ENCODE measurements at places on chromosomes 5 and 9. TPM values are rescaled to one million over a fixed set of nuclear protein-coding genes. Genes with fewer than 3 reads are reported as not detected.
A peak's percentile ranks its signal among the peaks of the same experiment; 100 is the strongest.

Gene TRIM36
- 1.5 TPM for polyA plus RNA-seq

Gene C5orf52
- polyA plus RNA-seq = not detected

GRCh38 chr9:3200331-3200774, 325.4 kb downstream of the RFX3 start:
- no peak for DNase-seq

- peak; percentile 51 for DNase-seq
Measured at GRCh38 chr5:142280066-142281007, 44.5 kb downstream of the SPRY4 start.

DNA sequence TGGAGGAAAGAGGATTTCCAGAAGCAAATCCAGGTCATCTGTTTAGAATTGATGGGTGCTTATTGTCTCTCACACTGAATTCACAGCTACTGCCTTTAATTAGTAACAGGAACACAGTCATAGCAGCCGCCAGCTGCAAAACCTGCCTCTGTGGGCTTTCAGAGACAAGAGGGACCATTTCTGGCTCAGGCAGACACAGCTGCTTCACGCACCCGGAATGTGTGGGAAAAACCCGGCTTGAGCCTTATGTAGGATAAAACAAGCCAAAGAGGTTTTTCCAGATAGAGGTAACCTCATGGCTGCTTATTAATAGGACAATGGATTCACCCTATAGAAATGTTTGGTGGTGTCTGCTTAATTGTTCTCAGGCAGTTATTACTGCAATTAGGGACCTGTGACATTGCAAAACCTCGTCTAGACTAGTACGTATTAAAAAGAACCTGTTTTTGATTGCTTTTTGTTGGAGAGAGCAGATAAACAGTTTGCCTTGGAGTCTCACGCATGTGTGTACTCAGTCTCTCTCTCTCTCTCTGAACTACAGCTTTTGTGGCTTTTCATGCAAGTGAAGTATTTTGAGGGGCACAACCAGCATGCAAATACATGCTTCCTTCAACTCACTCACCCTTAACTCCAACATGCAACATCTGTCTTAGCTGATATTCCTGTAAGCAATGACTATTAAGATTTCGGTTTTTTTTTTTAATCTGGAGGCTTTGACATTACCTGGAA, 302.7 kb downstream of the PLK2 start:
- no peak for DNase-seq

Gene DMRTA1
- 2.4 TPM for polyA plus RNA-seq

DNA sequence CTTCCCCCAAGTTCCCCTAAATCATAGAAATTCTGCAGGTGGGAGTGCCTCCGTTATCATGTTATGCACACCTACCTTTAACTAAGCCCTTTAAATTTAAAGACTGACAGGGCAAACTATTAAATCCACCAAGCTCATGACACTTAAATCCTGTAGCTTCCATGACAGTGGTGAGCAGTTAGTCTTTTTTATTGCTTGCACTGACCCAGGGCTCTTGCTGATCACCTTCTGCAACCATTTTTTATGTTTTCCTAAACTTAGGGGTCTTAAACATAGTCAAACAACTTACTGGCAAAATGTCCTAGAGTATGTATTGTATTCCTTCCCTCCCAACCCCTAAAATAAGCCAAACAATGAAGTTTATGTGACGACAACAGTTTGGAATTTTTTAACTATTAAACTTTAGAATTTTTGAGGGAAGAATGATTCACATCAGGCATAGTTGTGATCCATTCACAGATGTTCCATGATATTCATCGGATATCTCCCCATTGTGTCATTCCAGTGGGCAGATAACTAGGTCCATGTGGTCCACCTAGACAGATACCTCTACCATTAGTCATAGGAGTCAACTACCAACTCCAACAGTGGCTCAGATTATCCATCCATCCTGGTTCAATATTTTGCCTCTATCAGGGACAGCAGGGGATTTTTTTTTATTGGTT, 283.1 kb downstream of the ADAMTS6 start:
- no peak for DNase-seq

Gene S100Z
- polyA plus RNA-seq = 0.45 TPM

- DNase-seq = no peak
Measured at GRCh38 chr9:38057416-38058195, 11.4 kb downstream of the SHB start.

DNA sequence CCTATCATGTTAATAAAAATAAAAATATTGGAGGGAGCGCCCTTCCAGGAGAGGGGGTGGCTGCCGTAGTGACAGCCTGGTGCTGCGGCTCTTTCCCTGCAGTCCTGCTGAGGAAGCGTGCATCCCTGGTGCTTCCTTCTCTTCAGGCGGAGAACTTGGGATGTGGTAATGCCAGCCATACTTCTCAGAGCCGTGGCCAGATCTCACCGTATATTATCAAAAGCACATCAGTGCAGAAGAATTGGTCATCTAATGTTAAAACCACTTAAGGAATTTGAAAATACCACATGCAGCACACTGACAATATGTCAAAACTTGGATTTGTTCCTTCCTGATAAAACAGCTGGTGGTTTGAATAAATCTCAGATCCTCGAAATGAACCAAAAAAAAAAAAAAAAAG, 17.7 kb downstream of the C9orf40 start:
- no peak for DNase-seq

DNA sequence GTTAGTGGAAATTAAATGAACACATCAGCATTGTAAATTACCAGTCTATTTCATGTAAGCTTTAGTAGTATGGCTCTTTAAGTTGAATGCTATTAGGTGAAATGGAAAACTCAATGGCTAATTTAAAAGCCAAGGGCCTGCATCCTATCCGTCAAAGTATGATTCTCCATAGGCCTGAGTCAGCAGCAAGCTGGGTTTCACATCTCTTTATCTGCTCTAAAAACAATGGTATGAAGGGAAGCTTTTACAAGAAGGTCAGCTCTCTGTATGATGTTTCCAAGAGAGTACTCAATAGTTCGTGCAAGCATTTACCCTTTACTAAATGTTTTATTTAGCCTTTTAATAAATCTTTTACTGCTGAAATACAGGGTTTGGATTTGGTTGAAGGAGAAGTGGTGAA, 62.8 kb downstream of the MAP1B start:
- DNase-seq = no peak

- no peak for DNase-seq
Measured at GRCh38 chr5:107952450-107952849, 281.7 kb upstream of the EFNA5 start.

DNA sequence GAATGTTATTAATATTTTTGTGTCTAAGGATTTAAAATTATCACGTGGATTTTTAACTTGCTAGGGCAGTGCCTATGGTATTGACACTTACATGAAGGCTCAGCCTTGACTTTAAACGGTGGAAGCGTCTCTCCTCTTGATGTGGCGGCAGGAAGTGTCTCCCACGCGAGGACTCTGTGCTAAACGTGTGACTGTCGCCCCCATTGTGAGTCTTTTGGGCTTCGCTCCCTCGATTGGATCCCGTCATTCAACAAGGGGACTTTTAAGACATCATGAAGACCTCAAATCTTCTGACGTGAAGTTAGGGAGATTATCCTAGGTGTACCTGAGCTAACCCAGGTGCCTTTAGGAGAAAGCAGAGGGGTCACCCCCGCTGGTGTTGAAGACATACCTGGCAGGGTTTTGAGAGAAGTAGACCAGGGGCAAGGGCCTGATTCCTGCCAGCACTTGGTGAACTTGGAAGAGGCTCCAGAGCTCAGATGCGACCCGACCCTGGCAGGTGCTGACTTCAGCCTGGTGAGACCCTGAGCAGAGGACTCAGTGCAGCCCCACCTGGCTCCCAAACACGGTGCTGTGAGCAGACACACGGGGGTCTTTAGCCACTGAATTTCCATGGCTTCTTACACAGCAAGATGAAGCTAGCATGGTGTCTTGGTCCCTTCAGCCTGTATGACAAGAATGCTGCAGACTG, 55.7 kb upstream of the IRX4 start:
- no peak for DNase-seq

Measured in left lung (tissue), 14 donors.